ENCODE measurements at places on chromosomes 2 and 18. TPM values are rescaled to one million over a fixed set of nuclear protein-coding genes. Genes with fewer than 3 reads are reported as not detected.

ELOA2 gene
- not detected for total RNA-seq

GRCh38 chr2:96092951-96093350 lies 23.4 kb downstream of the ADRA2B start:
- DNase-seq: peak; percentile 11

AFF3 gene
- 0.09 TPM for total RNA-seq

- no peak for DNase-seq
Measured at GRCh38 chr2:209383212-209383611, 40.6 kb upstream of the MAP2 start.

DNA sequence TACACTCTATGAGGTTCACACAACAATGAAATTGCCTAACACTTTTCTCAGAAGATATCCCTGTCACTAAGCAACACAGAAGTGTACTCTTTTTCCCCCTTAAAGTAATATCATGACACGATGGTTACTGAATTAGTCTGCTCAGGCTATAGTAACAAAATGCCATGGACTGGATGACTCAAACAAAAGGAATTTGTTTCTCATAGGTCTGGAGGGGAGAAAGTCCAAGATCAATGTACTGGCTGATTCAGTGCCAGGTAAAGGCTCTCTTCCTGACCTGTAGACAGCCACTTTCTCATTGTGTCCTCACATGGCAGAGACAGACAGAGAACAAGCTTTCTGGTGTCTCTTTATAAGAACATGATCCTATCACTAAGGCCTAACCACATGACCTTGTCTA lies 211.9 kb downstream of the RBM43 start:
- DNase-seq: no peak

DYNAP gene
- total RNA-seq: not detected

GRCh38 chr2:71864085-71864484 lies 283.6 kb downstream of the CYP26B1 start:
- no peak for DNase-seq

ALLC gene
- total RNA-seq: not detected

DNA sequence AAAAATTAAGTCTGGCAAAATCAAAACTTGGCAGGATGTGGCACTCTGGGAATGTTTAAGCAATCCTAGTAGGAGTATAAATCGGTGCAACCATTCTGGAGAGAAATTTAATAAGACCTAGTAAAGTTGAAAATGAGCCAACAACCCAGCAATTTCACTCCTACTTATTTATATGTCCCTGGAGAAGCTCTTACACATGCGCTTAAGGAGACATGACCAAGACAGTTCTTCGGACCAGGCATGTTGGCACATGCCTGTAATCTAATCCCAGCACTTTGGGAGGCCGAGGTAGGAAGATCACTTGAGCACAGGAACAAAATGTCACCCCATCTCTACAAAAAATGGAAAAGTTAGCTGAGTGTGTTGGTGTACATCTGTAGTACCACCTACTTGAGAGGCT lies 374.6 kb upstream of the LYPD1 start:
- DNase-seq: no peak

Data from activated CD8-positive, alpha-beta memory T cell treated with anti-CD3 and anti-CD28 coated beads, Interleukin-2, amount 10 ng/mL, durations not matched to agents 7 days and 5 days (primary cell).